Small intestine (tissue), 16 donors: ENCODE measurements at places on chromosomes 5 and 9. TPM values are rescaled to one million over a fixed set of nuclear protein-coding genes. Genes with fewer than 3 reads are reported as not detected.
A peak's percentile ranks its signal among the peaks of the same experiment; 100 is the strongest.

- no peak overlapping the region for H3K4me3 ChIP-seq
- H3K27ac ChIP-seq: no peak overlapping the region
- no peaks in the 10 kb centered on the region for H3K36me3 ChIP-seq
- peak; percentile 26 for DNase-seq
Measured at GRCh38 chr9:136899196-136899595, 12.9 kb downstream of the TRAF2 start.

DNA sequence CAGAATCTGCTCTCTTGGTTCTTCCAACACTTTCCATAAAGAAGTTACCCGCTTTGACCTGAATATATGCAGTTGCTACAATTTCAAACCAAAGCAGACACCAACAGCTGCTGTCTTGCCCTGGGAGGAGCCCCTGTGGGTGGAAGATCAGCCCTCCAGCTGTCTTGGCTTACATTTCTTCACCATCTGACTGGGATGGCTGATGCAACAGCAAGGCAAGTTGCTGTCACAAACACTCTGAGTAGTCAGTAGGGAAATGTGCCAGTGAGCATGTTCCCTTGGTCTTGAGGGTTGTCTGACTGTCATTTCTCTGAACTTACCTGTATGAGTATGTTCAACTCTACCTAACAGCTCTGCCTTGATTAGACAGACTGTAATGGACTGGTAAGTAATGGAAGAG is 152.9 kb downstream of the SGCD start:
- no peak for DNase-seq
- no peaks in the 10 kb centered on the region for H3K36me3 ChIP-seq
- peaks cover 2% of the 10 kb centered on the region for H3K4me1 ChIP-seq
- H3K4me3 ChIP-seq: no peak overlapping the region
- H3K27ac ChIP-seq: no peak overlapping the region
- no peaks in the 10 kb centered on the region for H3K27me3 ChIP-seq

- H3K4me3 ChIP-seq: no peak overlapping the region
- no peak for DNase-seq
- no peaks in the 10 kb centered on the region for H3K27me3 ChIP-seq
- no peak overlapping the region for H3K27ac ChIP-seq
Measured at GRCh38 chr9:118596374-118597015, 772.7 kb downstream of the BRINP1 start.

The SPINK4 gene
- 659 TPM for polyA plus RNA-seq

The SLC34A1 gene
- polyA plus RNA-seq: not detected

The DNAH5 gene
- not detected for polyA plus RNA-seq
